ENCODE measurements at places on chromosomes 13 and 19. TPM values are rescaled to one million over a fixed set of nuclear protein-coding genes. Genes with fewer than 3 reads are reported as not detected.

PGPEP1 gene
- polyA plus RNA-seq, result 30.4 TPM

FLT1 gene
- polyA plus RNA-seq, result 17.8 TPM

THSD1 gene
- 1.7 TPM for polyA plus RNA-seq

SYCN gene
- polyA plus RNA-seq, result not detected

ZNF497 gene
- 2.5 TPM for polyA plus RNA-seq

LAIR1 gene
- 4.3 TPM for polyA plus RNA-seq

ZNF490 gene
- 0.90 TPM for polyA plus RNA-seq

ZSCAN1 gene
- 1.1 TPM for polyA plus RNA-seq

All from brain (organoid and tissue), 16 donors.